ENCODE measurements at places on chromosomes 4 and X. TPM values are rescaled to one million over a fixed set of nuclear protein-coding genes. Genes with fewer than 3 reads are reported as not detected.

- DNase-seq = peak; percentile 7
Observed at GRCh38 chr4:86653237-86653865, 59.2 kb downstream of the PTPN13 start.

GRCh38 chrX:150329868-150330267, 33.2 kb upstream of the MAMLD1 start:
- no peak for DNase-seq

DNA sequence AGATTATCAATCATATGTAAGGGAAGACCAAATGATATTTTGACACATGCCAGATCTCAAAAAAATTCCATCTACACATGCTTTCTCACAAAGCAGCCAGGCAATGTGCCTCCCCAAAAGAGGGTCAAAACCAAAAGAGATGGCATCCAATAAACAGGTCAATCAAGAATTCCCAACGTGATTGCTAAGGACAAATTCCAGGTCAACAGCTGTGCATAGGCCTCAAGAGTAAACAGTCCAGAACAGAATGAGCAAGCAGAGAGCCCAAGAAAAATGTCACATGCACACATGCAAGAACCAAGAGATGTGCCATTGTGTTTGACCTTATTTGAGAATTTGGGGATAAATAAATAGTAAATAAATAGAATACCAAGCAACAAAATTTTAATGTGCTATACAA, 136.7 kb downstream of the APBB2 start:
- no peak for DNase-seq

- DNase-seq = no peak
Observed at GRCh38 chrX:23736030-23736429, 7.0 kb downstream of the ACOT9 start.

DNA sequence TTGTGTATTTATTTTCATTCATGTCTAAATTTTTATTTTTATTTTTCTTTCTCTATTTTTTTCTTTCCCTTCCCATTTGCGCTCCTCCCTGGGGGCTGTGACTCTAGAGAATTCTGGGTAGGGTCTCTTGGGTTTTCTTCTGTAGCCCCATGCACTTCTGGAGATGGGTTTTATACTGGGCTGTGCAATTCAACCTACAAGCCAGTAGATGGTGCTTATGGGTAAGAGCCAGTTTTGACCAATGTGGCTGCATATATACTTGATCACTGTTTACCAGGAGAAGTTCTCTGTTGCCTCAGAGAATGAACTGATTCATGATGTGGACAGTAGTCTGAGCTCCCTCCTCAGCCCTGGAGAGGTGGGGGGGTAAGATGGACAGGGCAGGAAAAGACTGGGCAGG, 614.6 kb downstream of the PCDH19 start:
- no peak for DNase-seq

GRCh38 chr4:111943796-111944203, 201.5 kb upstream of the FAM241A start:
- DNase-seq = peak; percentile 29

DNA sequence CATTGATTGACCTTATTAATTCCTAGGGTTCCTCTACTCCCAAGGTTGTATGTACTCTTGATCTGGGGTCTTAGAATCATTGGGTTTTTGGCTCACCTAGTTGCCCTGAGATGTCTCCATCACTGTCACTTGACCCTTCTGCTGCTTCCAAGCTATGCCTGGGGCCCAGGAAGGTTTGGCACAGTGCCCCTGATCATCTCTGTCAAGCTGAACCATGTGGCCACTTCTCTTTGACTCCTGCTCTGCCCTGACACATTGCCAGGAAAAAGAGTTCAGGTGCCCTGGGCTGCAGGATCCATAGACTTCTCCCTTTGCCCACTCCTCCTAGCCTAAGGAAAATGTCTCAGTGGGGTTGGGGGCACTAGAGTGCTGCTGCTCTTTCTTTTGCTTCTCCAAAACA, 3.9 kb upstream of the CHST7 start:
- DNase-seq = no peak

DNA sequence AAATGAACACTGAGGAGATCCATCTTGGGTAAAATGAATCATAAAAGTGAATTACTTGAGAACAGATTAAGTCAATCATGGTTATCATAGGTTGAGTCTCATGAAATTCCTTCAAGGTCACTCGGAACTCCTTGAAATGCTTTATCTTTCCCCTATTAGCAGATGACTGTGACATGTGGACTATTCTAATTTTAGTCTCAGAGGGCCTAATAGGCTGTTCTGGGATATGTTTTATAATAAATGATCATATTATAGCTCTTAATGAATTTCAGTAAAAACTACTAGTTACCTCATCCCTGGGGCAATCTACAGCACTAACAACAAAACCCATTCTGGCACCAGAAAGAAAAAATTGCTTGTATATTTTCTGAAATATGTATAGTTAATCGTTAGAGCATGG, 44.7 kb downstream of the SPATA4 start:
- DNase-seq = no peak

GRCh38 chr4:124804041-124804440, 91.5 kb upstream of the ANKRD50 start:
- DNase-seq = no peak

DNA sequence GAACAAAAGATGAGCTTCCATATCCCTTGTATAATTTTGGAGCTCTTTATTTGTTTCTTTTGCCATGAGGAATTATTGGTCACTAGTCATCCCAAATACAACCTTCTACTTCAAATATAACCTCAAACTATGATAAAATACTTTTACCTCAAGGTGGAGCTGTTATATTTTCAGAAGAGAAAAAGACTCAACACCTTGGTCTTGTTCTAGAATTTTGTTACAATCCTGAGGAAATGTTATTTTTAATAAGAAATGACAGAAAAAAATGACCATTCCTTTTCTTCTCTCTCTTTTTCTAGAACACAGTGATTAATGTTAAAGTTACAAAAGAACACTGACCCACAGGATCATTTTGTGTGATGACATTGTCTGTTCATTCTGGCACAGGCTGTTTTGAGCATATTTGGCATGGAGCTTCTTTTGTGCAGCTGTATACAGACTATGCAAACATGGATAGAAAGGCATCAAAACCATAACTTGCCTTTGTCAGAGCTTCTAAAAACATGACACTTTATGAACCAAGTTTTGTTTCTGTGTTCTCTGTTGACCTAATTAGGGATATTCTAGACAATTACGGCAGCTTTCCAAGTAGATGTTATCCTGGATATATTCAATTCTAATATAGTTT, 159.6 kb upstream of the CTSO start:
- no peak for DNase-seq

DNA sequence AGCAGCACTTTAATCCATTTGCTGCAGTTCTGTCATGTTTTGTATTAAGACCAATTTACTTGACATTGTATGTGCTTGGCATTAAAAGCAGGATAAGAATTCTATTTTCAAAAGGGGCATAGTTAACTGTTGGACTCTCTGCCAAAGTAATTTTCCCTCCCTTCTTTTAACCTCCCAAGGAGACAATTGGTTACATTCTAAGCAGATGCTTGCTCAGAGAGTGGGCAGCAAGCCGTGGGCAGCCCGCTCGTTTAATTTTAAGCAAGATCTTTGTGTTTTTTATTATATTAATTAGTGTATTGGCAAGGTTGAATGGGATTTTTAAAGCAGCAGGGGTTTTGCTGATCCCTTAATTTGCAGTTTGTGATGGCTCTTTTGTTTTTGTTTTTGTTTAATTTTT, 37.1 kb upstream of the KLHL8 start:
- no peak for DNase-seq

DNA sequence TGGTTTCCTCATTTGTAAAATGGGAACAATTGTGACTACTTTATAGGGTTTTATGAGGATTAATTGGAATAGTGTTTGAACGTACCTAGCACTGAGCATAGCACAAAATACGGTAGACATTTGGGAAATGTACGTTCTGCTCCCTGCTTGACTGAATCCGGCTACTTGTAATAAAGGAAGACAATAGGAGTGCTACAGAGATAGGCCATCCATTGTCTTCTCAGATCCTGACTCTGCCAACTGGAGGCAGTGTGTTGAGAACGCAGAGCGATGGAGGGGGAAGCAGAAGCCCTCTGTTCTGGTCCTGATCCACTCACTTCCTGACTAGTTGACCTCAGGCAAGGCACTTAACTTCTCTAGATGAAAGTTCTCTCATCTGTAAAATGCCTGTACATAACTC, 26.4 kb downstream of the ENPP6 start:
- no peak for DNase-seq

The GAGE2A gene
- not detected for total RNA-seq

The ABCG2 gene
- 13.6 TPM for total RNA-seq

The RAB39B gene
- total RNA-seq = 0.13 TPM

The NUDT10 gene
- under 0.01 TPM for total RNA-seq

The SSX1 gene
- total RNA-seq = not detected

The TXK gene
- total RNA-seq = under 0.01 TPM

Measured in dermis microvascular lymphatic vessel endothelial cell (primary cell).